Lower leg skin (tissue), 4 donors: ENCODE measurements at places on chromosomes 2 and 18. TPM values are rescaled to one million over a fixed set of nuclear protein-coding genes. Genes with fewer than 3 reads are reported as not detected.
A peak's percentile ranks its signal among the peaks of the same experiment; 100 is the strongest.

ERICH2 gene
- not detected for total RNA-seq

MALL gene
- 92.8 TPM for total RNA-seq

STK11IP gene
- 13.3 TPM for total RNA-seq

SLC35G4 gene
- not detected for total RNA-seq

DNAJC5G gene
- total RNA-seq = not detected

- no peak for DNase-seq
Measured at GRCh38 chr2:99365661-99366060, 28.5 kb downstream of the EIF5B start.

GRCh38 chr2:231152800-231153557 is 28.1 kb upstream of the HTR2B start:
- DNase-seq = no peak

- no peak for DNase-seq
Measured at GRCh38 chr18:55549474-55550104, 38.4 kb downstream of the TCF4 start.

GRCh38 chr2:121803503-121803902 is 48.1 kb downstream of the TSN start:
- DNase-seq = no peak

DNA sequence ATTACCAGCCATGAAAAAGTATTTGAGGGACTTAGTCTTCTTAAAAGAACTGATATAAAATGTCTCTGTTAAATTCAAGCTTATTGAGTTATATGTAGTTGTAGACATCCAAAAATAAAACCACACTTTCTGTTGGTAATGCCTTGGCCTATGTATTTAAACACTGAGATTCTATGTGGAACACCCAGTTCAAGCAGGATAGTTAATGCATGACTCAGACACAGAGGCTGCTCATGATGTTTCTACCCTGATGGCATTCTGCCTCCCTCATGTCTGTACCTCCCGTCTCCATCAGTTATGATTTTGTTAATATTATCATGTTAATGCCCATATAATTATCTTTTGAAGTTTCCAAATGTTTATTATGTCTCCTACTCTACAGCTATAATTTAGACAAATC is 164.5 kb downstream of the XIRP2 start:
- no peak for DNase-seq

- DNase-seq = peak; percentile 93
Measured at GRCh38 chr2:42906557-42907411, 114.4 kb upstream of the HAAO start.

DNA sequence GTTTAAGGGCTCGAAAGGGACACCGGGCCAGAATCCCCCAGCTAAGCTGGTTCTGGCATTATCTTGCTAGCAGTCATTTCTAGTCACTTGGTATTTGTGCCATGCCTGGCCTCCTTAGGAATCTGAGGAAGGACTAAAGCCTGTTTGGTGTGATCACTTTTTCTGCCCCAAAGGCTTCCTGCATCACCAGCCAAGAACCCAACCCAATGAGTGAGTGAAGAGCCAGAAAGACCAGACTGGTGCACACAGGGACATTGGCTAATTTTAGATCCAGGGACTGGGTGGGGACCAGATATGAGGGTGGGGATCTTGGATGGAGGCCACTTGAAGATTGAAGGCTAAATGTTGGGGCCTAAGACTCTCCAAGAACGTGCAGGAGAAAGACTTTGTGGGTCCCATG is 411.9 kb upstream of the TNP1 start:
- peak; percentile 45 for DNase-seq

GRCh38 chr18:1983746-1984515 is 587.4 kb downstream of the METTL4 start:
- no peak for DNase-seq
